NCI-H446 treated with DMSO at 0.1 percent for 48 hours (cell line): ENCODE measurements at places on chromosomes 5 and 9.
A peak's percentile ranks its signal among the peaks of the same experiment; 100 is the strongest.

DNA sequence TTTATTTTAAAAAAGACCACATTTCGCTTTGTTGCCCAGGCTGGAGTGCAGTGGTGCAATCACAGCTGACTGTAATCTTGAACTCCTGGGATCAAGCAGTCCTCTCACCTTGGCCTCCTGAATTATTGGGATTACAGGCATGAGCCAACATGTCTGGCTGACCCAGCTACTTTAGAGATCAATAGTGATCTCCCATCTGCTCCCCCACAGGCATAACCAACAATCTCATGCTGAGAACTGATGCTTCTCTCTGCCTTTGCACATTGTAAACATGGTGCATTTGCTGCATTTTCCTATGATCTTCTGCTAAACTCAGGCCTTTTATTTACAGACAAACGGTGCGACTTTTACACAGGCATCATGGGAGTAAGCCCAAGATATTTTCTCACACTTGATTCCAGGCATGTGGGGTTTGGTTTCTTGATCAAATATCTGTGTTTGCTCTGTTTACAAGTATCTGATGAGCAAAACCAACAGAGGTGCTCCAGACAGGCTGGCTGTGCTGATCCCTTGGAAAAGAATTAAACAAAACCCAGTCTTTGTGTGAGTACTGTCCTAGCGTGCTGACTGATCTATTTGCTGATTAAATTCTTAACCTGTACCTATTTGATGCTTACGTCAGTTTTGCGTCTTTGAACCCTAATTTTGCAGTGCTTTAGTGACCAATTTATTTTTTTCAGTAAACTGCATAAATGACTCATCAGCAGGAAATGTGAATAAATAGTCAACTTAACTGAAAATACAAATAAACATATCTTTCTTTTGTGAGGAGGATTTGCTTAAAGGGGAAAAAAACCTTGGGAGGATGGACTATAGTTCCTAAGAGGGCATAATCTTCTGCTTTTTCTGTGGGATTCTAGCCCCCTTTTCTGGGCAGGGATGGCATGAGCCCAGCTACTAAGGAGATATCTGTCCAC is 191.7 kb upstream of the NR3C1 start:
- DNase-seq: no peak

- no peak for DNase-seq
Observed at GRCh38 chr9:127773981-127774380, 4.5 kb downstream of the SH2D3C start.

DNA sequence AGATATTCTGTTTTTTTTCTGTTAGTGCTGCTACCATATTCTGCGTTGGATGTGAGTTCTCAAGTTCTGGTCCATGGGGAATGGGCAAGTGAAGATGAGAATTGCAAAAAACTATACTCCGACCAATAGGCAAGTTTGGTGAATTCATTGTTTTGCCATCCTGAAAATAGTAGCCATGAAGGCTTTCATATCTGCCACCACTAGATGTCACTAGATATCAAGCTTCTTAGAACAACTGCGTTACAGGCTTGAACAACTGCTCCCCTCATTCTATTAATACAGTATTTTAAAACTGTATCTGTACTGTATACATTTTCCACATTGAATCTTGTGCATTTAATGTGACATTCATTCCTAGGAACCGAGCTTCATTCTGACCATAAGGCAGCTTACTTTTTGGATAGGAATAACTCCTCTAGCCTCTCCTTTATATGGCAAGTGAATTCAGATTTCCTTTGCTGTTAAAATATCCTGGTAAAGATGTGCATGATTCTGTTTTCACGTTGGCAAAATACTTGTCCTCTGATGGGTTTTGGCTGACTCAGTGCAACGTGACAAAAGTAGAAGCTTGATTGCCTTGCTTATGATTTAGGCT is 163.6 kb downstream of the SREK1 start:
- peak; percentile 21 for DNase-seq

DNA sequence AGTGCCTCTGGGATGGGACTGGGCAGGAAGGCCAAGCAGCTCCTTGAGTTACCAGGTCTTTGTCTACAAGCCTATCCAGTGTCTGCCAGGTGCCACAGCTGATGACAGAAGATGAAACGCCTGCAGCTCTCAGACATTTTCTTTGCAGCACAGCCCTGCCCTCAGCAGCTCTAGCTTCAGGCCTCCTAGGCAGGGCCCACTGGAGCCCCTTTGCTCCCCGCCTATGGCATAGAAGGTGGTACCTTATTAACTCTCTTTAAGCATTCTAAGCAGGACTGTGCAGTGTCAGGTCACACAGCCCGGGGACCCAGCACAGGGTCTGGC is 1.3 kb upstream of the SKP1 start:
- no peak for DNase-seq
